AG10803 (cell line): ENCODE measurements at places on chromosomes 16 and 17.

- DNase-seq = no peak
These were observed 16.7 kb upstream of the TBX21 start for GRCh38 chr17:47716375-47716774.

GRCh38 chr17:29642171-29642611, 19.5 kb upstream of the CORO6 start:
- DNase-seq = no peak

DNA sequence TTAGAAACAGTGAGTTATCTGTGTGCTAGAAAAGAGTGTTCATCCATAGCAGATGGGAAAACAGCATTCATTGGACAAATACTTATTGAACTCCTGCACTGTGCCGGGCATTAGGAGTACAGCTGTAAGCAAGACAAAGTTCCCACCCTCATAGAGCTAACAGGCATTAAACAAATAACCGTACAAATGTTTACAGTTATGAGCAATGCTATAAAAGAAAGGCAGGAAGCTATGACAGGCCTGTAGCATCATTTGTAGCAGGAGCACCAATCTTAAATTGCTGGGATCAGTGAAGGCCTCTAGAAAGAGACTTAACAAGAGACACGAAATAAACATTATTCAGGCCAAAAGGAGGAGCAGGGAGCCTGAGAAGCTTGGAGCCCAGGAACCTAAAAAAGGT, 15.6 kb downstream of the SDR42E1 start:
- DNase-seq = no peak

DNA sequence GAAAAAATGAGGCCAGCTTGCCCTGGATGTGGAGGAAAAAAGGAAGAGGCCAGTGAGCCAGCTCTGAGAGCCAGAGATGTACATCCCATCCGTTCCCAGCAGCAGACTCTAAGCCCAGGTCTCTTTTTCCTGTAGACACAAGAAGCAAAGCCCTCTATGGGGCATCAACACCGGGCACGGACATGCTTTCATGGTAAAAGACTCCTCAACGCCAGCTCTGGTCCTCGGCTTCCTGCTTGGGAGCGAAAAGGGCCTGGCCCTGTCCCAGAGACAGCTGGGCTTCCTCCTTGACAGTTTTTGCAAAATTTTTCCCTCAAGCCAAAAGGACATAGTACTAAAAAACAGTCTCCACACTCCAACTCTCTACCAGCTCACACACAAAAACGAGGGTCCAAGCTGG, 27.1 kb downstream of the PELP1 start:
- no peak for DNase-seq

GRCh38 chr16:75202069-75202590, 4.8 kb downstream of the CTRB2 start:
- DNase-seq = no peak

DNA sequence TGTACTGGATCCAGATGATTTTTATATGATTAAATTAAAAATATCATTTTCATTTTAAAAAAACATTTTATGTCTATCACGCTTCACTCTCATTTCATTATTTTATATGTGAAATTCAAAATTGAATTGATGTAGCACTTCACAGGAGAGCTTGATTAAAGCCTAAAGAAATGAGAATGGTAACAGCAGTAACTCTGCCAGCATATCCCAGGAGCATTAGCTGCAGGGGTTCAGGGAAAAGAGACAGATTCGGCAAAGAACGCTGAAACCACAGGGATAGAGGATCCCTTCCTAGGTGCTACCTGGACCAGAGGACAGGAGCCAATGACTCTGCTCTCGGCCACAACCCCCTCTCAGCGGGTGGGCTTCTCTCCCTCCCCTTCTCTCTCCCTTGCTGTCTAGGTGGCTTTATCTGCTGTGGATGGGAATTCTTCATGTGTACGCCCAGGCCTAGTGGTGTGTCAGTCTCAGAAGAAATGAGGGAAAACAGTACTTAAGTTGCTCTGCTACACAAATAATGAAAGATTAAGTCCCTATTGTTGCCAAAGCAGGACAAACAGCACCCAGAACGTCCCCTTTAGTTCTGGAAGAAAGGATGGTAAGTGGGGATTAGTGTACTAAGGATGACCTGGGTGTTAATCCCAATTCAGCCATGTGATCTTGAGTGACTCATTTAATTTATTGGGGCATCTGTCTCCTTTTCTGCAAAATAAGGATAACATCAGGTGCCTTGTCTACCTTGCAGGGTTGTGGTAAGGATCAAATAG, 123.3 kb downstream of the CDK5R1 start:
- DNase-seq = no peak

DNA sequence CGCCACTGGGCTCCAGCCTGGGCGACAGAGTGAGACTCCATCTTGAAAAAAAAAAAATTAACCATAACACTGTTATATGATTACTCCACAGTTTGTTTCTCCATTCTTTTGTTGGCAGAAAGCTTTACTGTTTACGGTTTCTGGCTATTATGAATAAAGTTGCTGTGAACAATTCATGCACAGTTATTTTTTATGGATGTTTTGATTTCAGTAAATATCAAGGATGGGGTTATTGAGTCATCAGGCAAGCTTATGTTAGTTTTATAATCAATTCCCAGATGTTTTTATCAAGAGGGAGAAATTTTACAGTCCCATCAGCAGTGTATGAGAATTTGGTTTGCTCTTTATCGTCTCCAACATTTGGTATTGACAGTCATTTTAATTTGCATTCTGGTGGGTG, 67.9 kb downstream of the TAOK1 start:
- no peak for DNase-seq

DNA sequence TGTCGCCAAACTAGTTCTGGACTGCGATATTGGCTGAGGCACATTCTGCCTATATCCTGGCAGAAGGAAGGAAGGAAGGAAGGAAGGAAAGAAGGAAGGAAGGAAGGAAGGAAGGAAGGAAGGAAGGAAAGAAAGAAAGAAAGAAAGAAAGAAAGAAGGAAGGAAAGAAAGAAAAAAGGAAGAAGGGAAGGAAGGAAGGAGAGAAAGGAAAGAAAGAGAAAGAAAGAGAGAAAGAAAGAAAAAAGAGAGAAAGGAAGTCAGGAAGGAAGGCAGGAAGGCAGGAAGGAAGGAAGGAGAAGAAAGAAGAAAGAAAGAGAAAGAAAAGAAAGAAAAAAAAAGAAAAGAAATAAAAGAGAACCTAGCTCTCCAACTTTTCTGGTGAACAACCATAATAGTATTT, 587.1 kb downstream of the RBFOX1 start:
- DNase-seq = no peak

DNA sequence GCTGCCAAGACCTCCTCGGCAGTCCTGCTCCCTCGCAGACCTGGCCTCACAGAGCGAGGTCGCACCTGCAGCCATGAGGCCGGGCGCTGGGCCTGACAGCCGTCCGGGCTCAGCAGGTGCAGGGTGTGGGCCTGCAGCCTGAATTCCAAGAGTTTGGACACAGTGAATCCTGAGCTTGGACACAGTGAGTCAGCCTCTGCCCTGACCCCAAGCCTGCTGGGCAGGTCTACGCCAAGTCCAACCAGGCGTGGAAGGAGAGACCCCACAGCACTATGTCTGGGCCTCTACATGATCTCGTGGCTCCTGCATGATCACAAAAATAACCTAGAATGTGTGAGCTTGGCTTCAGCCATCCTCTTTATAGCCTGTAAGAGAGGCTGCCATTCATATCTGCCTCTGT, 121.0 kb downstream of the C16orf95 start:
- no peak for DNase-seq

DNA sequence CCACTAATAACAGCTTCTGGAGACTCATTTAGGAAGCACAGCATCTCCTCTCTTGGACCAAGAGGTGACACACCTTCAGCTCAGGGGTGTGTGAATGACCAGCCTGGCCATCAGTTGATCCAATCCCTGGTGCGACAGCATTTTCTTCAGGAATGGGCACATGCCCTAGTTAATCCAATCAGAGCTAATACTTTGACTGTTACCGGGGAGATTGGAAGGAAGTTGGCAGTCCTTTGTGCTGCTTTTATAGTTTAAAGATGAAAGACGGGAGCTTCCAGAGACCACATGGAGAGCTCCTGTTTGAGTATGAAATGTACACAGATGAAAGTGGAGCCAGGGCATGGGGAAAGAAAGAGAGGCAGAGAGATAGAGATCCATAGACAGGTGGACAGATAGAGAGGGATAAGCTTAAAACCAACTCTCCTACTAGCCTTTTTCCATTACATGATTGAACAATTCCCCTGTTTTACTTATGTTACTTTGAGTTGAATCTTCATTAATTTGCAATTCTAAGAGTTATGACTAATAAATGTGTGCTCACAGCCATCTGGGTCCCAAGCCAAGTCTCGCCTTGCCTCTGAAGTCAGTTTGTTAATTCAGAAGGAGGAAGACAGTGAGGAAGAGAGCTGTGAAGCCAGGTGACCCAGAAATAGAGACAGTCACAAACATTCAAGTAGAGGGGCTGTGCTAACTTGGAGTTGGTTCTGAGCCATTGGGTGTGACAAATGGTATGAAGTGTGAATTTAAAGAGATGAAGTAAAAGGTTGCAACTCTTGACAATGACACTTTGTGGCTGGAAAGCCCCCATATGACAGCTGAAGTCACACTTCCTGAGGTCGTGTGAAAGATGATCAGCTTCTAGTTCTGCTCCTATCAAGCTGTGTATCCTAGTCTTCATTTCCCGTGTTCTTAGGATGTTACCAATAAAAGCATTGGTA, 120.0 kb upstream of the GOT2 start:
- DNase-seq = no peak

DNA sequence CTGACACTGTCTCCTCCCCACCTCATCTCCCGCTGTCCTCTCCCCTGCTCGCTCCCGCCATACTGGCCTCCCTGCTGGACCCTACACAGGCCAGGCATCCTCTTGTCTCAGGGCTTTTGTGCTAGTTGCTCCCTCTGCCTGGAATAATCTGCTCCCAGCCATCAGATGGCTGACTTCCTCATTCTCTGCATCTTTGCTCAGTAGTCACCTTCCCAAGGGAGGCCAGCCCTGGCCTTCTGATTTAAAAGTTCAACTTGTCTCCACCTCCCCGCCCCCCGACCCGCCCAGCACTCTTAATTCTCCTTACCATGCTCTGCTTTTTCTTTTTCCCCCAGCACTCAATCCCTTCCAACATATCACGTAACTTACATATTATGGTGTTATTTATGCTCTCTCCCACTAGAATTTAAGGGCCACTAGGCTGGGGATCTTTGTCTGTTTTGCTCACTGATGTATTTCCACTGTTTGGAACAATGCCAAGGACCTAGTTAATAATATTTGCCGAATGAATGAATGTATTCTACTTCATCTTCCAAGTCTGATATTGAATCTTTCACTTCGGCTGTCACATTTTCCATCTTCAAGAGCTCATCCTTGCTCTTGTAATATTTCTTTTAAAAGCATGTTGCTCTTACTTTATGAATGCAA, 178.3 kb downstream of the CDK5R1 start:
- no peak for DNase-seq

GRCh38 chr17:30095507-30096244, 20.9 kb upstream of the NSRP1 start:
- DNase-seq = peak; percentile 79

DNA sequence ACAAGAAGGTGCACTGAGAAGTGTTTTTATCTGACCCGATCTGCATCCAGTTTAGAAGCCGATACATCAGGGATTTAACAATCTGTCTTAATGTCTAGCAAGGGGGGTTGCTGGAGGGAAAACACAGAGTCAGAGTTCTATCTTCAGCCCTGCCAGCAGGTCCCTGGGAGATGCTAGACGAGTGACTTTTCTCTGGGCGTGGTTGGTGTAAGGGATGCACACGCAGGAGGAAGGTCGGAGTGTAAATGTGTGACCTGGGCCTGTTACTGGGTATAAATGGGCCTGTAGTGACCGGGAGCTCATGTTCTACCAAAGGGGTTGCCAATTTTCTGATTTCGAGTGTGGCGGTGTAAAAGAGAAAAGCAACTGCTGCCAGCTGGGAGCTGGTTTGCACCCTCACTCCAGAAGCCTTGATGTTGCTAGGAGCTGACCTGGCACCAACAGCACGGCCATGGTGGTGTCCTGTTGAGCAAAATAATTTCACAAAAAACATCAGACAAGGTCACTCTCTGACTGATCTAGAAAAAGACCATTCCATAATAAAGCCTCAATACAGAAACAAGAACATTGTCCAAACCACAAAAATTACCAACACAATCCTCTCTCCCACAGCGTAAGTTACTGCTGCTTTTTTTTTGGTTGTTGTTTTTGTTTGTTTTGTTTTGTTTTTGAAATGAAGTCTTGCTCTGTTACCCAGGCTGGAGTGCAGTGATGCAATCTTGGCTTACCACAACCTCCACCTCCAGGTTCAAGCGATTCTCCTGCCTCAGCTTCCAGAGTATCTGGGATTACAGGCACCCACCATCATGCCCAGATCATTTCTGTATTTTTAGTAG, 1.3 kb upstream of the KCTD13 start:
- peak; percentile 66 for DNase-seq

DNA sequence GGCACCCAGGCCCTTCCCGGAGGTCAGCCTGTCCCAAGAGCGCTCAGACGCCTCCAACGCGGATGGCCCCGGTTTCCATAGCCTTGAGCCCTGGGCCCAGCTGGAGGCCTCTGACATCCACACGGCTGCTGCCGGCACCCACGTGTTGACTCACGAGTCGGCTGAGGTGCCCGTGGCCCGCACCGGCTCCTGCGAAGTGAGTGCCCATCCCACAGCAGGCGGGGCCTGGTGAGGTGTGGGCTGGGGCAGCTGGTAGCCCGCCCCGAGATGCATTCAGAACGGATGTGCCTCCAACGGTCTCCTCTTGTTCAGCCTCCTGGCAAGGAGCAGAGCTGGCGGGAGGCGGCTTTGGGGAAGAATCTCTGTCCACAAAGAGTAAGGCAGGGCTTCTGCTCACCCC, 2.7 kb downstream of the WDR90 start:
- DNase-seq = no peak

DNA sequence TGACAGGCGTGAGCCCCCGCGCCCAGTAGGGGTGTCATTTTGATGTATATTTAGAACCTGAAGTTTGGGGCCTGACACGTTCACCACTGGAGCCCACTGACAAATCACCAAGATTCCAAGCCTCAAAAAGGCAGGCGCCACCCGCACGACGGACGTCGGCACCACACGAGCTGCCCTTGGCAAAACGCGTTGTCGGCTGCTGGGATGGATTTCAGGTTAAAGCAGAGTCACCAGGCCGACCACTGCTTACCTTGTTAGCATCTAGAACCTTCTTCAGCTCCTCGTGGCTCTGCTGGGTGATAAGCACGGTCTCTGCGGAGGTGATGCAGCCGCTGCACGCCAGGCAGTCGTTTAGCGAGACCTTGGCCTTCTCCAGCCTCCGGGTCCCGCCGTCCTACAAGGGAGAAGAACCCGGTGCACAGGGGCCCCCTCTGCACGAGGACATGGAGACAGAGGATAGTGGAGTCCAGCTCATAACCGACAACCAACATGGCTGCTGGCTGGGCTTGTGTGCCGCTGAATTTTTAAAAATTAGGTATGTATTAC, 3.8 kb downstream of the CIAO3 start:
- no peak for DNase-seq

DNA sequence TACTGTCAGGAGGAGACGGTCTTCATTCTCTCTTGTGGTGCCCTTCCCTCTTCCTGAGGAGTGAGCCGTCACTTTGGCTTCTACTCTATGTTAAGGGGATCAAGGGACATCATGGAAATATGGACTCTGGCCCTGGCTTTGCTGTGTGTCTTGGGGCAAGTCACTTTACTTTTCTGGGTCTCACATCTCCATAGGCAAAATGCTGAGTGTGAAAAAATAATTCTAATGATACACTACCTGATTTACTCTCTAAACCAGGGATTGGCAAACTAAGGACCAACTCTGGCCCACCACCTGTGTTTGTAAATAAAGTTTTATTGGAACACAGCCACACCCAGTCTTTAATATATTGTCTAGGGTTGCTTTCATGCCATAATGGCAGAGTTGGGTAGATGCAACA, 548.7 kb upstream of the CDH5 start:
- DNase-seq = no peak
